IMR-90 (cell line): ENCODE measurements at places on chromosomes 6 and 20. TPM values are rescaled to one million over a fixed set of nuclear protein-coding genes. Genes with fewer than 3 reads are reported as not detected.

GRCh38 chr6:92777146-92777740 is 642.1 kb downstream of the EPHA7 start:
- DNase-seq: peak; percentile 42

DNA sequence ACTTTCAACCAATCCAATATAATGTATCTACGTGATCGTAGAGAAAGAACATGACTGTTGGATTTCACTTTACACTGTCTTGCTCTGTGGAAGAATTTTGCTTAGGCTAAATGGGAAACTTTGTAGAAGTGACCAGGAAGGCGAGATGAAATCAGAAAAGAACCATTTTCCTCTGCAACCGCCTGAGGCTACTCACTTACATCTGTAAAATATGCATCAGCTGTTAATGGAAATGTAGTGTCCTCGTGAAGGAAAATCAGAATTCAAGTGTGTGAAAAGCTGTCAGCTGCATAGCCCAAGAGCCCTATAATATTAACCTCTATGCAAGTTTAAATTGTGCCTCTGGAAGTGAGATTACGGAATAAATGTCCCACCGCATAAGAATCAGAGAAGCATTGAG is 277.9 kb downstream of the C6orf118 start:
- DNase-seq: no peak

DNA sequence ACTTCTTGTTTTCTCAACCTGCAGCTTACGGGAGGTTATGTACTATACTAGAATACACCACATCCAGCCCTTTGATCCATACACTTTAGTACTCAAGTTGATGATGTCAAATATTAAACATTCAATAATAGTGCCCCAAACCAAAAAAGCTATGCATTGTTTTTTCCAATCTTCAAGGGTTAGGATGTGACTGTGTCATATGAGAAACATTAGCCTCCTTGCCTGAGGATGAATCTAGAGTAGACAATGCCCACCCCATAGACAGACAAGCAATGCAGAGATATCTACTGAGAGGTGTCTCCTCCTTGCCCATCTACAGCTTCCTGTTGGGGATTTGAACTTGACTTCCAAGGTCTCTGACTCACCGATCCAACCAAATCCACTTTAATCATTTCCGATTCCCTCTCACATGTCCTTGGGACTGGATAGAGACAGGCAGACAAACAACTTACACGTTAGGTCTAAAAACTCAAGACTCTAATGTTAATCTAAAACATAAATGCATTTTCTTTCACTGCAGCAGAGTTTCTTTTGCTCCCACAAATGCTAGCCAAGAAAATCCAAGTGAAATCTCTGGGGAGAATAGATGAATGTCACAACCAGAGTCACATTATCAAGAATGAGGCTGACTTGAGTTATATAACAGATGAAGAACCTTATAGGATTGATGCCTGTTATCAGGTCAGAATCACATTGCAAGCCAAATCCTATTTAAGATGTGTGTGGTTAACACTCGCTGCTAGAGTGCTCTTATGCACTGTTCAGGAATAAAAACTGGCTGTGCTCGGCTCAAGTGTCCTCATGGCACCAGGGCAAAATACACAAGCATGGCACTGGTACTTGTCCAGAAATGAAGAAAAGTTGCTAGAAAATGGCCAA is 75.5 kb upstream of the TNFAIP3 start:
- no peak for DNase-seq

GRCh38 chr6:84842525-84843166 is 78.2 kb upstream of the TBX18 start:
- no peak for DNase-seq

The PCNA gene
- total RNA-seq: 155 and 222 TPM in 2 replicates

The HSPA12B gene
- not detected in 2 replicates for total RNA-seq

The SPATA25 gene
- total RNA-seq: 0.18 TPM in 1 of 2 replicates, not detected in the other

The FLRT3 gene
- 5.8 and 6.6 TPM in 2 replicates for total RNA-seq

GRCh38 chr6:134626086-134626485 is 308.2 kb upstream of the SGK1 start:
- DNase-seq: no peak

DNA sequence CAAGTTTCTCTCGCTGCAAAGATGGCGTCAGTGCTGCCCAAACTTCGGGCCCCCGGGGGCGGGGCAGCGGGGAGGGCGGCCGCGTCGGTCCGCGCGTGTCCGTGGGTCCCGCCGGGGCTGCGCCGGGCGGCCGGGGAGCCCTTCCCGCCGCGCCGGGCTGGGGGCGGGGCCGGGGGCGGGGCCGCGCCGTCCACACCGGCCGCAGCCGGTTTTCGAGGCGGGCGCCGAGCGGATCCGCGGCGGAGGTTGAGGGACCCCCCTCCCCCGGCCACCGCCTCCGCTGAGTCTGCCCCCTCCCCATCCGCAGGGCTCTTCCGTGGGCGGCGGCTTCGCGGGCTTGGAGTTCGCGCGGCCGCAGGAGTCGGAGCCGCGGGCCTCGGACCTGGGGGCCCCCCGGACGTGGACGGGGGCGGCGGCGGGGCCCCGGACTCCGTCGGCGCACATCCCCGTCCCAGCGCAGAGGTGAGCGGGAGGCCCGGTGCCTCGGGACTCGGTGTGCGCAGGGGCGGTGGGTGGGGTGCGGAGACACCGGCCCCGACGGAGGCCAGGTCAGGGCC is 572 bp downstream of the SLC2A4RG start:
- peak; percentile 7 for DNase-seq

DNA sequence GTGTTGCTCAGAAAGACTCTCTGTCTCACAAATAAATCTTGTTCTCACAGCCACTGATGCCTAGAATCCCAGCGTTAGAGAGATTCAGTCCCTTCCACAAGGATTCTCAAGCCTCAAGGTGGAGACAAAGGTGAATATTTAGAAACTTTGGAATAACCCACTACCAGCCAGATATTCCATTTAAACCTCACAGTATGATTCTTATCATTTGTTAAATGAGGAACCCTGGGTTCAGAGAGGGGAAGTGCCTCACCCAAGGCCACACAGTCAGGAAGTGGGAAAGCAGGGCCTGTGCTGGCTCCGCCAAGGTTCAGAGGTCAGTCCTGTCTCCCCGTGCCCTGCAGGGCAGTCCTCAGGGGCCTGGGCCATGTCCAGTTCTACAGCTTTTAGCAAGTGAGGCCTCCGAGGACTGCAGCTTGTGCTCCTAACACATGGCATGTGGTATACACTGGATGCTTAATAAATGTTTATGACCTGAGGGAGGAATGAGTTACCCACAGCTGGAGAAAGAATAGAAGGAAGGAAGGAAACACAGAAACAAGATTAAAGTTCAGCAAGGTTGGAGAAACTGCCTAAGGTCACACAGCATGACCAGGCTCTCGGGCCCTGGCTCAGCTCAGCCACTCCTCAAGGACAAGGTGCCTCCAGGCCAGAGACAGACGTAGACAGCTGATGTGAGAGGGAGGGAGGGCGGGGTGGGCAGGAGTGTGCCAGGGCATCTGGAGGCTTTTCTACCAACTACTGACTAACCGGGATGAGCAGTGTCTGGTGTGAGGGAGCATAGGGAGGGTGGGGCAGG is 3.9 kb upstream of the TGM2 start:
- no peak for DNase-seq

- no peak for DNase-seq
Measured at GRCh38 chr6:34451192-34451591, 14.7 kb upstream of the PACSIN1 start.

- DNase-seq: no peak
Measured at GRCh38 chr6:75428204-75428603, 65.4 kb downstream of the FILIP1 start.

The AFDN gene
- total RNA-seq: 20.8 and 23.3 TPM in 2 replicates

DNA sequence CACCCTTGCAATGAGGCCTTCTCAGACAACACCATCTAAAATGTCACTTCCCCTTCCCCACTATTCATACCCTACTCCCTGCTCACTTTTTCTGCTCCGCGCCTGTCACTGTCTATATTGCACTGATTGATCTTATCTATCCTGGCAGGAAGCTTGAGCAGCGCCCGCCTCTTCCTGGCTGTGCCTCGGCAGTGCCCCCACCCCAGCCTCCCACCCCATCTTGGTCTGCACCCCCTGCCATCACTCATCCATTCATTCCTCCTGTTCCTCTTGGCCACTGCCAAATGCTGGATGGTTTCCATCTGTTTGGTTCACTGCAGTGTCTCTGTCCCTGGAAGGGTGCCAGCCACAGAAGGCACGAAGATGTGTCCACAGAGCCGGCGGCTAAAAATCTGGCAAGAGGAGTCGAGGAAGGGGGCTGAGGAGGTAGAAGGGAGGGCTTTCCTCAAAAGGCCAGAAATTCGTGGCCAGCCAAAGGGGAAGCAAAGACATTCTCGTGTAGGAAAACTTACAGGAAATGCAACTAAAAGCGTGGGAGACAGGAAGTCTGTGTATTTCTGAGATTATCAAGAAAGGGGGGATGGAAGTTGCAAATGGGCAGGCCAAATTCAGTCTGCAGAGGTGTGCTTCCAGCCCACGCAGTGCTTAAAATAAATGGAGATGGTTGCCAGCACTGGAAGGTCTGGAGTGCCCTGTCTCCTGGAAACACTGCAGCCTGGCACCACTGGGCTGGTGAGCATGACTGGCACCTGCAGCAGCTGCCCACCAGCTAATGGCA is 27.6 kb downstream of the SYNJ2 start:
- peak; percentile 75 for DNase-seq

DNA sequence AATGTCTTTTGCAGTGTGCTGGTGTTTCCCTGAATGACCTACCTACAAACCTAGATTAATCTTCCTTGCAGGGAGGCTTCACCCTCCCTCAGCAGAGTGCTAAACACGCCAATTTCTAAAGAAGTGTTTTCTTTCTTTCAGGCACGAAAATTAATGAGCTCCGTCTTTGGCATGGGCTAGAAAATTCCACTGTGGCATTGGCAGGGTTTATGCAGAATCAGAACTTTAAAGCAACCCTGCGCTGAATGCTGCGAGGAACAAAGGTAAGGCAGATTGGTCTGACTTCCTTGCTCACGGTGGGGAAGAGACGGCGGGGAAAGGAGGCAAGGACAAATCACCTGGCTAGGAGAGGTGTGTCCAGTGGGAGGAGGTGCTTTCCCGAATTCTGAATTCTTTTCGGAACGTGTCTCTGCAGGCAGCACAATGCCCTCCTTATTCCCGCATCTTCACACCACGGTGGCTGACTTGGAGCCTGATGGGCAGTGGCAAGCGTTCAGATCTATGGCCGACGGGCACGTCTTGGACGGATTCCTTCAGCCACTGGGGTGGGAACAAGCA is 6.2 kb upstream of the BANF2 start:
- DNase-seq: no peak

GRCh38 chr20:4070323-4071177 is 55.2 kb upstream of the RNF24 start:
- no peak for DNase-seq

GRCh38 chr6:35051396-35051795 is 89.7 kb downstream of the TCP11 start:
- DNase-seq: no peak

GRCh38 chr20:50953821-50954220 is 4.5 kb downstream of the DPM1 start:
- no peak for DNase-seq

GRCh38 chr20:15627501-15627903 is 945.7 kb downstream of the KIF16B start:
- no peak for DNase-seq

- DNase-seq: no peak
Measured at GRCh38 chr6:44275271-44275748, 5.1 kb downstream of the TMEM151B start.

The ZNFX1 gene
- total RNA-seq: 46.7 and 60.9 TPM in 2 replicates

The DEFB124 gene
- not detected in 2 replicates for total RNA-seq

DNA sequence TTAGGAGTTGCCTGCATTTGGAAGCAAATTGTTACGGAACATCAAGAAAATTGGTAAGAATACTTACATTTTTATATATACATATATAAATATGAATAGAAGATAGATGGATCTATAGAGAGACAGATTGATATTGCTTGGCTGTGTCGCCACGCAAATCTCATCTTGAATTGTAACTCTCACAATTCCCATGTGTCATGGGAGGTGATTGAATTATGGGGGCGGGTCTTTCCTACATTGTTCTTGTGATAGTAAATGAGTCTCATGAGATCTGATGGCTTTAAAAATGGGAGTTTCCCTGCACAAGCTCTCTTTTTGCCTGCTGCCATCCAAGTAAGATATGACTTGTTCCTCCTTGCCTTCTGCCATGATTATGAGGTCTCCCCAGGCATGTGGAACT is 180.8 kb upstream of the HEY2 start:
- DNase-seq: no peak

GRCh38 chr6:84516154-84516553 is 248.2 kb downstream of the TBX18 start:
- DNase-seq: no peak

The ZSCAN16 gene
- total RNA-seq: 2.5 and 3.0 TPM in 2 replicates

The RSPO3 gene
- total RNA-seq: not detected in 2 replicates

GRCh38 chr6:90151576-90152422 is 144.8 kb downstream of the BACH2 start:
- no peak for DNase-seq

DNA sequence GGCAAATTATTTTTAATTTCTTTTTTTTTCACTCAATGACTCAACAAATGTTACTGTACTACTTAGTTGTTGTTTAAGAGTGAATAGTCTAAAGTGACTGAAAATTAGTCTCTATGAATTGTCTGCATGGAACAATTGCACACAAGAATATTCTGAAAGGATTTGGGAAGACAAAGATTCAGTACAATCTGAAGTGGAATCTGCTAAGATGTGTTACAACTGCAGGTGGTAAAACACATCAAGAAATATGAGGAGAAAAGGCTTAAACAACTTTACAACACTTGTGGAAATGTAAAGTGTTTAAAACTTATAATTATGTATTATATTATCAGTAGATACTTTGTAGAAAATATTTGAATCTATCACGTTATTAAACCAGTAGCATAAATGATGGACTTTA is 193.4 kb downstream of the WDR27 start:
- DNase-seq: no peak

DNA sequence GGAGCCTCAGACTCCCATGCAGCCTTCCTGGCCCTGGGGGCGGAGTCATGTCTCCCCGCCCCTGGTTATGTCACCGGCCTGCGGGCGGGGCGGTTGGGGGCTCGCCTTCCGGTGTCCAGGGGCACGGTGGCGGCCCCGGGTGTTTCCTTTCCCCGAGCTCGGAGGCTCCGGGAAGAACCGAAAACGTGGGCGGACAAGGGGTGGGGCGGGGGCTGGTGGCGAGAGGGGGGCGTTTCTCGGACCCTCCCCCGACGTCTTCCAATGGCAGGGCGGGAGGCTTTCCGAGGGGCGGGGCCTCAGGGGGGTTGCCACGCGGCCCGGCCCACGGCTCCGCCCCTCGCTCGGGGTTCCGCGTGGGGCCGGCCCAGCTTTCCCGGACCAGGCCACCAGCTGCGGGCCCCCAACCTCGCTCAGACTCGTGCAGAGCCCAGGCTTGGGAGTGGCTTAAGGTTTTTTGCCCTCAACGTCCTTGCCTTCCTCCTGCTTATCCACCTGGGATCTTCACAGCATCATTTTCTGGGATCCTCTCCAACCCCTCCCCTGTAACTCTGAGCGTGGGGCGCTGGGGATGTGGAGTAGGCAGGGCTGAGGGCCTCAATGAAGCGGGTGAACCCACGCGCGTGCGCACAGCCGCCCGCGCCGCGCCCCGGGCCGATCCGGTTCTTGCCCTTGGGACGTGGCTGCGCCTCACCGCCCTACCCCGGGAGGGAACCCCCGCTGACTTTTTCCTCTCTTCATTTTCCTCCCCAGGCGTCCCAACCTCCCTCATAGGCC is 2.1 kb upstream of the NRN1 start:
- DNase-seq: no peak
